ENCODE measurements at places on chromosomes 13 and 19.

GRCh38 chr13:19618977-19619376, 14.5 kb upstream of the MPHOSPH8 start:
- DNase-seq, result no peak

DNA sequence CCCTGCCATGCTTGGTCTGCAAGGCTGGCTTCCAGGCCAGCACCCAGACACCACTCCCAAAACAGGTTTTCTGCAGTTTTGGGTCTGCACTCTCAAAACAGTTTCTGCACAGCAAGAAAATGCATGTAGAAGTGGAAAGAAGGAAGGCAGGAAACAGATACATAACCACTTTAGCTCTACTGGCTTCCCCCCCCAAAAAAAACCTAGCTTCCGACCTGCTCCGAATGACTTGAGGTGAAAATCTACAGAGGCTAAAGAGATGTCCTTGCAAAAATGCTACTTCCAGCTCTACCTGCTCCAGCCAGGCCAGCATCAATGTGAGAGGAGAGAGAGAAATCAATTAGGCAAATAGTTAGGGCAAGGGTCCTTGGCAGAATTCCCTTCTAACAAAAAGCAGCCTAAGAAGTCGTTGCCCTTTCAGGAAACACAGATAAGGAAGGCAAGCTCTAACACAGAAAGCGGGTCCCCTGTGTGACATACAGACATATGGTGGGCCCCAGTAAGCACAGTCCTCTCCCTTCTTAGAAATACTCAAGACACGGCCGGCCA, 3.4 kb downstream of the C19orf12 start:
- no peak for DNase-seq

DNA sequence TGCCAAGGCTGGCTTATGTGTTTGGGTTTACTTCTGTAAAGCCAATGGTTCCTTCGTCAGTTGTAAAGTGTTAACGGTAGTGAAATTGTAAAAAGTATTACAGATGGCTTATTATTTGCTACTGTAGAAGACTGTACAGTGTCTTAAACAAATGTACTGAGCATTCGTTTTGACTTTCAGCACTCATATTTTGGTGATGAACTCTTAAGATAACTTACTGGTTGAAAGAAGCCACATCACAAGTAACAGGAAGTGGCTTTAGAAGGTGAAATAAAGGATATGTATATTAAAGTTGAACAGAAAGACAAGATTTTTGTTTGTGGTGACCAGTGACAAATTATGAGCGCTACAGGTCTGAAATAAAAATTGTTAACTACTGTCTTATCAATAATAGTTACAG, 64.2 kb downstream of the URI1 start:
- DNase-seq, result no peak

DNA sequence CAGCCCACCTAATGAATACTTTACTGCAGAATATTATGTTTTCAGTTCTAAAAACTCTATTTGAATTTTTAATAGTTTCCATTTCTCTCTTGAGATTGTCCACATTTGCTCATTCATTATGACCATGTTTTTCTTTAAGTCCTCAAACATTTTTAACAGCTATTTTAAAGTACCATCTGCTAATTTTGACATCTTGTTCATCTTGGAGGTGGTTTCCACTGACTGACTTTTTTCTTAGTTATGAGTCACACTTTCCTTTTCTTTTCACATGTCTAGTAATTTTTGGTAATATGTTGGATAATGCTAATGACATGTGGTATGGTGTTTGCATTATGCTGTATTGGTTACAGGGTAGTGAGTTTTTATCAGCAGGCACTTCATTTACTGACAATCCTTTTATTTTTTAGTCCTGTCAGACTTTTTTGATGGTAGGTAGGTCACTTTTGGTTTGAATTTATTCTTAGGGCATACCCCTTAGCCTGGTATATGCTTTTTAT, 15.4 kb upstream of the ESD start:
- DNase-seq, result no peak

GRCh38 chr19:3669082-3669946, 31.0 kb downstream of the PIP5K1C start:
- DNase-seq, result no peak

DNA sequence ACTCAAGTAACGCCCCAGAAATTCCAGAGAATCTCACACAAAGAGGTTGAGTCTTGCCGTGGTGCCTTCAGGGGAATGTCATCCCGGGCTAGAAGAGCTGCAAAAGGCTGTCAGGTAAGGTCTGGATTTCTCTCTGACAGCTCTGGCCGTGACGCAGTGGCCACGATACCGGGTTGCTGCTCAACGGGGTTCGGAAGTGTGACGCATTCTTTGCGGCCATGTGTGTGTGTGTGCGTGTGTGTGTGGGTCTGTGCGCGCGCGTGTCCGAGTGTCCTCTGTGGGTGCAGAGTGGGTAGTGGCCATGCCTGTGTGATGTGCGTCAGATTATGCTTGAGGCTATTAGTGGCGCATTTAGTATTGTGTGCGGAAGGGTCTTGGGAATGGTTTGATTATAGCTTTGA, 306 bp downstream of the ZNF540 start:
- peak; percentile 75 for DNase-seq

GRCh38 chr13:42815681-42816080, 34.3 kb downstream of the FAM216B start:
- DNase-seq, result no peak

- no peak for DNase-seq
These were observed 41.0 kb downstream of the AKAP11 start for GRCh38 chr13:42312817-42313431.

DNA sequence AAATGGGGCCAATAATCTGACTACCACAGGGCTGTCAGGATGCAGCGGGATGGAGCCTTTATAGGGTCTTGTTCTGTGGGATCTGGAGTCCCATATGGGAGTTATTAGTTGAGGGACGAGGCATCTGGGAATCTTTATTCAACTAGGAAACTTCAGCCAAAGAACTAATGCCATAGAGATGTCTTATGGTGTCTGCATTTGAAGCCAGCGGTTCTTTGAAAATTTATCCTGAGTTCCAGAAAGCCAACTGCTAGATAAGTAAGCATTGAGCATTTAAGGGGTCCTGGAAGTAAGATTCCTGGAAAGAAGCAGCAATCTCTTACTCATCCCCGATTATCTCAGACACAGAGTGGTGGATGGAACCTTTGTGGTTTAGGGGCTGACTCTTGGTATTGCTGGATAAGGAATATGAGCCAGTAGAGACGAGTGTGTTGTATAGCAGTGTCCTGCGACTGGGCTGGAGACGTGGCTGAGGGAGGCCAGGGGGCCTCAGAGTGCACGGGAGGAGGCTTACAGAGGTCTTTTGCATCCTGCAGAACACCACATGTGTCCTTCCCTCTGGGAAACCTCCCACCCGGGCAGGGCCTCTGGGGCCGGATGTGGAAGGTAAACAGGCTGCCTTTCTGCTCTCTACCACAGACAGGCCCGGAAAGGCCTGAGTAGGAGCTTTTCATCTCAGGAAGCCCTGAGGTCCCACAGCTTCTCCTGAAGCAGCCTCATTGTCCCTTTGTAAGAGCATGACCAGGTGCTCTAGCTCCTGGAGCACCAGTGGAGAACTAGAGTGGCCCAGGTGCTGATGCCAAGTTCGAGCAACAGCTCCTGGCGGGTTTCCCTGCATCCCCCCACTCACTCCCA, 28.8 kb downstream of the ACTN4 start:
- DNase-seq, result no peak

- DNase-seq, result no peak
These were observed 28.0 kb downstream of the ZNF175 start for GRCh38 chr19:51599084-51599483.

- DNase-seq, result peak; percentile 68
These were observed 644 bp downstream of the MED26 start for GRCh38 chr19:16627193-16627927.

- DNase-seq, result no peak
These were observed 49.3 kb downstream of the DLEU7 start for GRCh38 chr13:50794226-50794625.

- no peak for DNase-seq
These were observed 14.1 kb downstream of the BRD4 start for GRCh38 chr19:15318241-15318691.

DNA sequence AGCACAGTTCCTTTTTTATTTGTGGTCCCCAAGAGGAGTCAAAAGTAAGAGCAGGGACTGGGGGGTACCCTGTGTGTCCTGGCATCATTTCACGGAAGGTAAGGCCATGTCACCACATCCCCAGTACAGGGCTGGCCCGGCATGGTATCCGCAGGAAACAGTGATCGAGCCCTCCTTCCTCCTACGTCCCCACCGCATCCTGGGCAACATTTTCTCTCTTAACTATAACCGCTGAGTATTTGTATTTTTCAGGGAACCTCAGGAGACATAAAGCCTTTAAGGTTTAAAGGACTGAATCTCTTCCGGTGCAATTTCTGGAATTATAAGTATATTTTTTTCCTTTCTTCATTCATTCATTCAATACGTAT, 13.6 kb upstream of the LATS2 start:
- DNase-seq, result no peak

GRCh38 chr13:46496086-46496485, 56.9 kb upstream of the LRCH1 start:
- no peak for DNase-seq

- DNase-seq, result no peak
These were observed 2.5 kb downstream of the ITM2B start for GRCh38 chr13:48235341-48236135.

GRCh38 chr13:48648446-48648845, 5.3 kb upstream of the CYSLTR2 start:
- no peak for DNase-seq

GRCh38 chr19:57103573-57104277, 16.1 kb upstream of the USP29 start:
- peak; percentile 67 for DNase-seq

- DNase-seq, result no peak
These were observed 193.3 kb downstream of the USP12 start for GRCh38 chr13:26978081-26978860.

DNA sequence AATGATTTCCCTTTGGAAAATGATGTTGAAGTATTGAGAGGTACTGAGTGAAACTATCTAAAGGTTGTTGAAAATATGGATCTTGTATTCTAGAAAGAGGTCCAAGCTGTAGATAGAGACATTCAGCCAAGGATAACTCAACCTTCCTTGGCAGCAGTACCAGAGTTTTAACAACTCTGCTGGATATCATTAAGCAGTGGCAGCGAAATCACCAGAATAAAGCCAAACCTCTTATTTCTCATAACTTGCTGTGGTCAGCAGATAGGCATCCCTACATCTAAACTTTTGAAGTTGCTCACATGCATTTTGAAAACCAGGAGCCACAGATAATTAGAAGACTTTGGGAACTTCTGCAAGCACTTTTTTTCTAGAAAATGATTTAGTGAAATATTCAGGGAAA, 559.8 kb downstream of the IRS2 start:
- DNase-seq, result no peak

DNA sequence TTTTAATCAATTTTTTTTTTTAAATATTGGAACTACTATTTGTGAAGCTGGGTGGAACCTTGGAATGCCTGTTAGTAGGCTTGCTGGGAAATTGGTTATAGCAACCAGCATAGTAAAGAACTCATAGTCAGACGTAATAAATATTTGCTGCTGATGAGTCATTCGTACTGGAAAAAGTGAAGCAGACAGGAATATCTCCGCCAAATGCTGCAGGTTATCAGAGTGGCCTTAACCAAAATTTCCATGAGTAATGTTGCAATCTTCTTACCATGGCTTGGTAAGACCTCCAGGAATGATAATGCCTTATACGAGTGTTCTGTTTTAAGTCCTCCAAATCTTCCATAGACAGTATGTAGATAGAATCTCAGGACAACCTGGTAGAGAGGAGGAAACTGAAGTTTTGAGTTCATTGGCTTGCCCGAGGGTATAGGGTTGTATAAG, 34.2 kb downstream of the MBNL2 start:
- DNase-seq, result no peak

GRCh38 chr13:97307882-97308624, 85.9 kb downstream of the MBNL2 start:
- peak; percentile 84 for DNase-seq

- DNase-seq, result no peak
These were observed 176.9 kb downstream of the TBC1D4 start for GRCh38 chr13:75305059-75305458.
